SK-N-DZ (cell line): ENCODE measurements at places on chromosomes 2 and 18.

- no peak for DNase-seq
These were observed 75.6 kb downstream of the NCOA1 start for GRCh38 chr2:24566630-24567029.

- no peak for DNase-seq
These were observed 336.8 kb downstream of the DSEL start for GRCh38 chr18:67179726-67180125.

GRCh38 chr2:150208689-150209088 is 278.8 kb downstream of the RND3 start:
- no peak for DNase-seq

- DNase-seq = no peak
These were observed 82.5 kb downstream of the TMEM247 start for GRCh38 chr2:46561731-46562450.

GRCh38 chr18:10264260-10264659 is 190.2 kb upstream of the APCDD1 start:
- no peak for DNase-seq

DNA sequence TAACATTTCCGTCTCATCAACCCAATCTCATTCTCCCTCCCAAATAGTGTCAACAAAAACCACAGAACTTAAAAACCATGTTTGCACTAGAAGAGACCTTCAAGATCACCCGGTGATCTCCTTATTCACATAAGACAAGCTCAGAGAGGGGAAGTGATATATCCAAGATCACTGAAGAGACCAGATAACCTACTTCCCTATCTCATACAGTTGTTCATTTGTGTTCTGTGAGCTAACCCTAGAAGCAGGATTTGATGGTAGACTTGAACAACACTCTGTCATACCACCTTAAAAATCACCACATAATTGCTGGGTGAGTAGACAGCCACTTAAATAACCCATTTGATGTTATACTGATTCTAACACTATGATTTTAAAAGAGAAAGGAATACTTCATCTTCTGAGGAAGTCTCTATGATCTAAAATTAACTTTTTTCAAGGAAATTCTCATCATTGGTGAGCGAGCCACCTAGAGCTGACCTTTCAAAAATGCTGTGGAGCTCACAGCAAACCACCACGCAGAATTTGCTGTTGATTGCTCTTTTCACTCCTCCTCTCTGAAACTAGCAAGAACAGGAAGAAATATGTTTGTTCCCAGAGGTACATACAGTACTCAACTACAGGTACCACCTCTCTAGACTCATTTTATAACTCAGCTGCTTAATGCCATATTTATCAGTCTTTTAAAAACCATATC is 15.1 kb downstream of the AAK1 start:
- DNase-seq = no peak
